Right cardiac atrium (tissue), 5 donors: ENCODE measurements at places on chromosomes 3 and 15. TPM values are rescaled to one million over a fixed set of nuclear protein-coding genes. Genes with fewer than 3 reads are reported as not detected.

DNA sequence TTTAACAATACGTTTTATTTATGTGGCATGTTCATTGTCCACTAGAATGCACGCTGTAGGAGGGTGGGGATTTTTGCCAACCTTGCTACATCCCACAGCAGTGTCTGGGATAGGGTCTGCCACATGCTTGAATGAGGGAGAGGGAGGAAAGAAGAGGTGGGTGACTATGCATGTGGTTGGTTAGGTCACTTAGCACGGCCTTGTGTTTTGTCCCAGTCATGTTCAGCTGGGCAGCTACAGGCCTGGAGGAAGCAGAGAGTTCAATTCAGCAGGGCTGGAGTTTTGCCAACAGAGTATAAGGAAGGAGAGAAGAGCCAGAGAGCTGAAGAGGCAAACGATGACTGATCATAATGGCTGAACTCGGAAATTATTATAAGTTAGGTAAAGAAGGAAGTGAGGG, 268.4 kb upstream of the NSMCE3 start:
- no peak for DNase-seq

GRCh38 chr3:13079051-13079450, 5.8 kb upstream of the IQSEC1 start:
- DNase-seq = peak; percentile 39

- DNase-seq = no peak
Measured at GRCh38 chr3:165835431-165835830, 1.8 kb downstream of the BCHE start.

GRCh38 chr15:23057707-23058106, 18.3 kb upstream of the TUBGCP5 start:
- DNase-seq = no peak

- peak; percentile 32 for DNase-seq
Measured at GRCh38 chr3:111621535-111621934, 26.4 kb upstream of the ZBED2 start.

DNA sequence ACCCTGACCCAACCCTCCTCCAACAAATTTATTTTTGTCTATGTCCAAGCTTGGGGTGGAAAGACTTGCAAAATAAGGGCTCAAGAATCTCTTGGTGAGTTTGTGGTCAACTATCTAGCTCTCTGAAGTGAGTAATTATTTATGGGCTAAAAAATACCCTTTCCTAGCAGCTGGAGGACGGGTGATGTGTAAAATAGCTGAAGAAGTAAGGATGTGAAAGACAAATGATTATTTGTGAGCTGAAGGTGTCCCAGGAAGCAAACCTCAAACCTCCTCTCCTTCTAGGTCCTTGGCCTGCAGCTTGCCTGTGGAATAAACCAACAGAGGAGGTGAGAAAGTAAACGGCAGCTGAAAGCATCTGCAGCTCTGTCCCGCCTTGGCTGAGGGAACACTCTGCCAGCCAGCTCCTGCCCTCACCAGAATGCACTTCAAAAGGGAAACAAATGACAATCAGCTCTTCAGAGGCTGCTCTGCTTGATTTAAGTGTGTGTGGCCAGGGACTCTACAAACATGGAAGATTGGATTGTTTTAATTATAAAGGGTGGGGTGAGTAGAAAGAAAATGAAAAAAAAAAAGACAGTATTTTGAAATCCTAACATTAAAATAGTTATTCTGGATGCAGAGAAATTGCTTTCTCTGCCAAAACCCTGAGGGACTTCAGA, 60.3 kb downstream of the TM4SF4 start:
- DNase-seq = no peak

DNA sequence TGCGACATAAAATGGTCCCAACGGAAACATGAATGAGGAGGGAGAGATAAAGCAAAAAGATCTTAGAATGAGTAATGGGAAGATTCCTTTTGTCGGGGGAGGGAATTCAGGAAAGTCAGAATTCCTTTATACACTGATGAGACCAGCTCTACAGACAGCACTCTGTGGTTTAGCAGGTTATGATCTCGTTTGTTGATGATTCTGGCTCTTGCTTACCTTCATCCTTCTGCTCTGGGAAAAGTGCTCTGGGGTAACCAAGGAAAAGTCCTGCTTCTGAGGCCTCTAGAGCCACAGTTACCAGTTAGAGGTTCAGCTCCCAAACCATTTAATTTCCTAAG, 150.7 kb upstream of the NR2E3 start:
- DNase-seq = no peak

GRCh38 chr3:123816673-123817207, 67.4 kb downstream of the MYLK start:
- no peak for DNase-seq

DNA sequence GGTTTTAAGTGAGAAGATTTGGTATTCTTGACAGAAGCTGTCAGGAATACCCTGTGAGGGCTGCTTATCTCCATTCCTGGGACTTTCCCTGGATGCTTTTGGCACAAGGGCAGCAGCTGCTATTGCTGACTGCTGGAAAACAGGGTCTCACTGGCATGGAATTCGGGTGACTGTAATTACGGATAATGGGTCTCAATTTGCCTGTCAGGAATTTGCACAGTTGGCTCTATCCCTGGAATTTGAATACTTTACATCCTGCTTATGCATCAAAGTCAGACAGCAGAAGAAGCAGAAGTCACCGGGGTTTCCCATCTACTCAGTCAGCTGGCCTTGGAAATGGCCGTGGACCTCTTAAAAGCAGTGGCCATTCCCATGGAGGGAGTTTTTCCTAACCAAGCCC, 25.9 kb upstream of the AKAP13 start:
- DNase-seq = no peak

GRCh38 chr15:56454836-56455235, 10.1 kb downstream of the MNS1 start:
- DNase-seq = no peak

GRCh38 chr15:49372366-49372765, 50.7 kb upstream of the FGF7 start:
- no peak for DNase-seq

DNA sequence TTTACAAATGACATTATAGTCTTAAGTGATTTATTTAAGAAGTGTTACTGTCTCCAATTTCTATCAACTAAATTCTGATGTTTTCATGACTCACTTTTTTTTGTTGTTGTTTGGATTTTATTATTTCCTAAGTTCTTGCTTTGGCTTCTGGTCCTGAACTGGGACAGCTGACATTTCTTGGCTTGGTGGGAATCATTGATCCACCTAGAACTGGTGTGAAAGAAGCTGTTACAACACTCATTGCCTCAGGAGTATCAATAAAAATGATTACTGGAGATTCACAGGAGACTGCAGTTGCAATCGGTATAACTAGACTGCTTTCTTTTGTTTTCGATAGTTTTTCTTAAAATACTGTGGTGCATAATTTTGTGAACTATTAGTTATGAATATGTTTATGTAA, 47.5 kb downstream of the ASTE1 start:
- DNase-seq = no peak

DNA sequence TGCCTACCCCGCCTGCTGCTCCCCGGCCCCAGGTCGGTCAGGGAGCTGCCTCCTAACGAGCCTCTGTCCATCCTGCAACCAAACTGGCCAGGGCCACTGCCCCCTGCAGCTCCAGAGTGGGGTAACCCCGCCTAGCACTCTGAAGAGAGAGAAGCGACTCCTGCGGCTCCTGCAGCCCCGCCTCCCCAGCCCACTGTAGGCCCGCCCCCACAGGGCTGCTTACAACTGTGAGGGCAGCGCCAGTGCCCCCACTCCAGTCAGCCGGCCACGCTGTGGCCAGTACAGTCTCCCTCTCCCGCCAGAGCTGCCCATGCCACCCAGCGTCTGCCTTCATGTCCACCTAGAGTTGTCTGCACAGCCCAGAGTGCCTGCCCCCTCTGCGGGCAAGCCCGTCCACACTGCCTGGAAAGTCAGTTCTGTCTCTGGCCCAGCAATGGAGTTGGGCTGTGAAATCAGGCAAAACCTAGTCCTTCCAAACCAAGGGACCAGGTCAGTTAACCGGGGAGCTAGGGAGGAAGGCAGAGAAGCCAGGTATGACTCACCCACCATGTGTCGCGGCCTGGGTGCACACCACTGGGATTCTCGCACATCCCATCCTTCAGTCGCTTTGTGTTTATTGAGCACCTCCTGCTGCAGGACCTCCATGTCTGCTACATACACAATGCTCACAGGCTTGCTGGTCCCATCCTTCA, 2.4 kb downstream of the UCN2 start:
- DNase-seq = peak; percentile 89

GRCh38 chr3:129277829-129278271, 820 bp upstream of the HMCES start:
- peak; percentile 58 for DNase-seq

GRCh38 chr15:63243776-63244175, 33.6 kb upstream of the APH1B start:
- no peak for DNase-seq

DNA sequence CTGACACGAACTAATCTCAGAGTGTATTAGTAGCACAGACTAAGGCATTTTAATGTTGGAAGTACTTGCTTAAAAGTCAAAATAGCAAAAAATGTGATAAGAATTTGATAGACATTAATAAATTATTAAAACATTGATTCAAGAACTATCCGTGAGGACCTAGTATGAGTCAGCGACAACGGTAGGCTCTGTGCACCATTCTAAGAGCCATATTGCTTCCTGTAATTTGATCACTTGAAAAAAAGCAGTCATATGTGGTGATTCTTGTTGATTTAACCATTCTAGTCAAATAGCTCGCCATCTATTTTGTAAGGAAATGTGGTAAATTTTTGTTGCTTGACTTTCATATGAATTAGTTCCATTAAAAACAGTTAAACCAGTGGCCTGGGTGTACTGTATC, 534.9 kb upstream of the ARRDC4 start:
- DNase-seq = no peak

DNA sequence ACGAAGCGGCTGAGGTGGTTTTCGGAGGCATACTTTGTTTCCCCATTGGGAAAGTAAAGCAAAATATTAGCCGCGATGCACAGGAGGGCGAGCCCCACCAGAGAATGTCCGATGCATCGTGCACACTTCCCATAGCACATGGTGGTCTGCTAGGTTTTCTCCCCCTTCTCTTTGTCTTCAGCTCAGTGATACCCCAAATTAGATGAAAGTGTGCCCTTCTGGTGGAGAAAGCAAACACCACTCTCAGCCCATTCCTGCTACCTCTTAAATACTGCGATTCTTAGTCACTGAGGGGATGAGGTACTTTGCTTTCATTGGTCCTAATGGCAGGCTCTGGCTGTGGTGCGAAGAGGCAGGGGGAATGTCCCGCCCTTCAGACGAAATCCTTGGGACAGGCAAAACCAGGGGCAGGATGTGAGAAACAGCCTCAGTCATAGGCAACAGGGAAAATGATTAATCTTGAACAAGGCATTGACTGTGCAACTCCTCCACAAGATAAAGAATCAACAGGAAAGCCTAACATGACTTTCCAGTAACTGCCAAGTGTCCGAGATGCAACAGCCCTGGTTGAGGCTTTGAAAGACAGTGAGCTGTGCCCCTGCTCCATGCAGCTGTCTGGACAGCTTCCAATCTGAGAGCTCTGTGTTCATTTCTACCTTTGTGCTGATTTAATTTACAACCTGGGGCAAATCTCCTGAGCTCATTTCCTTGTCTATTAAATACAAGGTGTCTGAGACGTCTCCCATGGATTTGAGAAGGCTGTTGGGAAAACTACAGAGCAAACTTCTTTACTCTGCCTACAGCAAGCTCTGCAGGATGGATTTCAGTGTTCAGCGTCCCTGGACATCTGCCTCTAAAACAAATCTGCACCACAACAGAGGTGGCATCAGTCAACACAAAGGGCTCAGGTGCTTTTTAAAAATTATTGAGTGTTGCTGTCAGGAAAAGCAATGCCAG, at the start of gene TM4SF1:
TSS of gene TM4SF1 (minus strand) at position 242 of the 957 bp plus-strand sequence. CDS start at position 140, 102 bp downstream.
- DNase-seq = peak; percentile 81

DNA sequence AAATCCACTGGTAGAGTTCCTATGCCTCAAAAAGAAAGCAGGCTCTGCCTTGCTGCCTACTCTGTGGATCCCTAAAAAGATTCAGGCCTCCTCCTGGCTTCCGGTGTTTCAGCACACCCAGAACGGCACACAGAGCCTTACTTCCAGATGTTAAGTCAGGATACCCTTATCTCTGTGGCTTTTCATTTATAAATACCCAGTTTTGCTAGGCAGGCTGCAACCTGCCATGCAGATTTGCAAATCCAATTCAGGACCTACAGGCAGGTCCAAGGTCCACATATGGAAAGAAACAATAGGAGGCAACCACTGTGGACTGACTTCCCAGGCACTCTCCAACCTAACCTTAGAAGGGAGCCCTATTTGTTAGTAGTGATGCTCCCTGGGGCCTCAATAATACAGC, 30.7 kb downstream of the EFL1 start:
- no peak for DNase-seq

GRCh38 chr15:38035701-38036100, 101.3 kb downstream of the TMCO5A start:
- DNase-seq = no peak

The HMG20A gene
- 39.9 TPM for total RNA-seq

The MEIS2 gene
- total RNA-seq = 32.5 TPM

The GPR176 gene
- total RNA-seq = 3.9 TPM

The ADAMTS17 gene
- 4.4 TPM for total RNA-seq

The MUSTN1 gene
- total RNA-seq = 40.8 TPM

The PLSCR2 gene
- 0.23 TPM for total RNA-seq

The GPR62 gene
- 1.5 TPM for total RNA-seq

The ZPLD1 gene
- not detected for total RNA-seq

The MYLK gene
- 53.5 TPM for total RNA-seq
